ENCODE measurements at places on chromosomes 6 and 20. TPM values are rescaled to one million over a fixed set of nuclear protein-coding genes. Genes with fewer than 3 reads are reported as not detected.

DNA sequence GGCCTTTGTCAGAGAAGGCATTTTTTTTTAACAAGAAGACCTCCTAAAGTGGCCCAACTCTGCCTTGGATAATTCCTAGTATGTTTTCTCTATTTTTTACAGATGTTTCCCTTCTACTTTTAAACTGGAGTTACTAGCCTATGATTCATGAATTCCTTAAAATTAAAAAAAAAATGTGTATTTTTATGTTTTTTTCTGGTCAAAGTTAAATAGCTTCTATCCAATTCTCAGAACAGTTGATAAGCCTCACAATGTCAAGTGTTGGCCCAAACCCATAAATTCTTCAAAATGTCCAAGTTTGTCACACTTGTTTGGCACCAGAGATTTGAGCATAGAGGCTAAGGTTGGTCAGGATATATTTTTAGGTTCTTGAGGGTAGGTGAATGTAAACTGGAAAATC, 64.0 kb downstream of the JAG1 start:
- peak; percentile 42 for DNase-seq

DNA sequence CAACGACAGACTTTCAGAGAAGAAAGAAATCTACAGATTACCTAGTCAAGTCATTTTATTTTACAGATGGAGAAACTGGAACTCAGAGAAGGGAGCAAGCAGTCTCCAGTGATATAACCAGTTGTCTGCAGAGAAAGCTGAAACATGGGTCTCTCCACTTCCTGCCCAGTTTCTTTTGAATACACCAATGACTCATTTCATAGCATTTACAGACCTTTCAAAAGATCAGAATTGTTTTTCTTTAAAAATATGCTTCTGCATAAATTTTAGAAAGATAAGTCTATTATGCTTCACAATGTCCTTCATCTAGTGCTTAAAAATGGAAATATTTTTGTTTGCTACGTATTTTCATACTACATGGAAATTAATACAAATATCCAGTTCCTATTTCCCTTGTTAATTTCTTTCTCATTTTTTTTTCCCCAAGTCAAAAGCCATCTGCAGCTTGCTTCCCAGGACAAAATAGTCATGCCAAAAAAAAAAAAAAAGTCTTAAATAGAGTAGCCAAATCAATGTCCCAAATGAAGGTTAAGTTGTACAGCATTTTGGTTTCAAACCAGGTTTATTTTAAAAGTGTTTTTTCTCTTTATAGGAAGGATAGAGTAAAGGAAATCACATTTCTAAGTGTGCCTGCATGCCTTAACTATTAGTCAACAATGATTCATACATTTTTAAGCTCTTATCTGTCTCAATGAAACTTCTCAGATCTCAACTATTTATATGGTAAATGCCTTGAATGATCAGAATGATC, 36.9 kb downstream of the ARHGAP18 start:
- peak; percentile 79 for DNase-seq

DNA sequence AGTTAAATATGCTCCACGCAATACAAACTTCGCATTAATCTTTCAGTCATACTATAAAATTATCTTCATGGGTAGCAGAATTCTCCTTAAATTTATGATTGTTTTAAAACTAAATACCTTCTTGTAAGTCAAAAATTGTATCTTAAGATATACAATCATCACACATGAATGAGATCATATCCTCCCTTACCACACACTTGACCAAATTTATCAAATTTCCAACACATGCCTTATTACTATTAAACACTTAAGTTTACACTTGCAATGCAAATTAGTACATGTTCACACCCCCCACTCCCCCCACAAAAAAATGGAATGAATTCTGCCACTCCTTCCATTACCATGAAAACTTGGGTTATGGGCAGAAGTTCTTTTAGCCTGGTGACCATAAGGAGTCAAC, 13.8 kb downstream of the RANBP9 start:
- no peak for DNase-seq

DNA sequence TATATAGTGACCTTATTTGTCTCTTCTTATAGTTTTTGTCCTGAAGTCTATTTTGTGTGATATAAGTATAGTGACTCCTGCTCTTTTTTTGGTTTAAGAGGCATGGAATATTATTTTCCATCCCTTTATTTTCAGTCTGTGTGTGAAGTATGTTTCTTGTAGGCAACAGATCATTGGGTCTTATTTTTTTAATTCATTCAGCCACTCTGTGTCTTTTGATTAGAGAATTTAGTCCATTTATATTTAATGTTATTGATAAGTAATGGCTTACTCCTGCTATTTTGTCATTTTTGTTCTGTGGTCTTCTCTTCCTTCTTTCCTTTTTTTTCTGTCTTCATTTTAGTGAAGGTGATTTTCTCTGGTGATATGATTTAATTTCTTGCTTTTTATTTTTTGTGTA, 51.4 kb upstream of the TOP1 start:
- no peak for DNase-seq

- DNase-seq: no peak
Observed at GRCh38 chr6:42154461-42155209, 12.2 kb upstream of the C6orf132 start.

GRCh38 chr6:135159531-135159930, 21.6 kb upstream of the MYB start:
- DNase-seq: no peak

DNA sequence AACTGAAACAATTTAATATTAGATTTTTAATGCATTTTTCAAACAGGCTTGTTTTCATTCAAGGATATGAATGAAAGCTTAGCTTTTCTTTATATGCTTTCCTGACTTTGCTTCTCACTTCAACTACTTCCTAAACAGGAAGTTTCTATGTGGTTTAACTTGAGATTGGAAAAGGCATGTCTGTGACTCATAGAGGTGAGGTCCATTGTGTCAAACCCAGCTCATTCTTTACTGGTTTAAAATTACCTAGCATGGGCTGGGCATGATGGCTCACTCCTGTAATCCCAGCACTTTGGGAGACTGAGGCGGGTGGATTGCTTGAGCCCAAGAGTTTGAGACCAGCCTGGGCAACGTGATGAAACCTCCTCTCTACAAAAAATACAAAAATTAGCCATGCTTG, 34.4 kb downstream of the EFHC1 start:
- DNase-seq: no peak

DNA sequence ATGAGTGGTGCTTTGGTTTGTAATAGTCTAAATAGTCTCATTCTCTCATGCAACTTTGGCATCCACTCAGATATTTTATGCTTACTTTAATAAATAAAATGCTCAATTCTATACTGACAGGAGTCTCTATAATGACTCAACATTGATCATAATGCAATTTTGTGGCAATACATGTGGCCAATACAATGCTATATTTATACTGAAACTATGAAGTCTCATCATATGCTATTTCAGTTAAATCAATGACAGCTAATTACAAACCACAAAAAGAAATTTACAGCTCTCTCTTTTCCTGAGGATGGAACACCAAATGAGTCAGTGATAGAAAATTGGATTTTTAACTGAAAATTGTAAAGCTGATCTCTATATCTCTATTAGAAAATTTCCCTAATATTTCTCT, 77.1 kb downstream of the WASF1 start:
- DNase-seq: no peak

- DNase-seq: no peak
Observed at GRCh38 chr6:85458184-85458583, 8.3 kb downstream of the NT5E start.

GRCh38 chr20:61186771-61187472, 65.1 kb upstream of the CDH4 start:
- DNase-seq: peak; percentile 70

GRCh38 chr6:163392533-163392932, 22.0 kb upstream of the QKI start:
- peak; percentile 61 for DNase-seq

DNA sequence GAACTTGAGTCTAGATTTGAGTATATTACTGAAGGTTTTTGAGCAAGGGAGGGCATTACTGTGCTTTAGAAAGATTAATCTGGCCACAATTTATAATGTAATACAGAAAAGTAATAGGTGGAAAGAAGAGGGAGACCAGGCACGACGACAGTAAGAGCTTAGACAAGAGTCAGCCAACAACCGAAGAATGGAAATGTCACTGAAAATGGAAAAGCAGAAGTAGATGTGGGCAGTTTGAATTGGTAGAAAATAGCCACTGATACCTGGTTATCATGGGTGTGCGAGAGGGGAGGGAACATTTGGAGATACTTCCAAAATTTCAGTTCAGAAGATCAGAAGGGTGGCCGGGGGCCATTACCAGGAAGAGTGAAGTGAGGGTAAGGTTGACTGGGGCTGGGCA, 339.1 kb downstream of the UTRN start:
- DNase-seq: no peak

- peak; percentile 36 for DNase-seq
Observed at GRCh38 chr20:39112178-39112743, 150.1 kb downstream of the DHX35 start.

GRCh38 chr6:4382362-4382853, 247.0 kb upstream of the ECI2 start:
- DNase-seq: peak; percentile 12

- DNase-seq: no peak
Observed at GRCh38 chr6:26412954-26413353, 10.9 kb downstream of the BTN3A1 start.

GRCh38 chr6:131027326-131027725, 35.7 kb downstream of the EPB41L2 start:
- DNase-seq: no peak

Gene OTOR
- total RNA-seq: not detected

Gene SNAI1
- total RNA-seq: 0.66 TPM

Gene SLC32A1
- not detected for total RNA-seq

Gene SS18L1
- total RNA-seq: 7.4 TPM

Gene PLTP
- 132 TPM for total RNA-seq

Gene PAX1
- total RNA-seq: not detected
